ENCODE measurements at places on chromosomes 12 and 14.

GRCh38 chr14:39102265-39102968, 618 bp downstream of the SEC23A start:
- no peak for DNase-seq

GRCh38 chr12:73384592-73384991, 1112.4 kb downstream of the TRHDE start:
- no peak for DNase-seq

DNA sequence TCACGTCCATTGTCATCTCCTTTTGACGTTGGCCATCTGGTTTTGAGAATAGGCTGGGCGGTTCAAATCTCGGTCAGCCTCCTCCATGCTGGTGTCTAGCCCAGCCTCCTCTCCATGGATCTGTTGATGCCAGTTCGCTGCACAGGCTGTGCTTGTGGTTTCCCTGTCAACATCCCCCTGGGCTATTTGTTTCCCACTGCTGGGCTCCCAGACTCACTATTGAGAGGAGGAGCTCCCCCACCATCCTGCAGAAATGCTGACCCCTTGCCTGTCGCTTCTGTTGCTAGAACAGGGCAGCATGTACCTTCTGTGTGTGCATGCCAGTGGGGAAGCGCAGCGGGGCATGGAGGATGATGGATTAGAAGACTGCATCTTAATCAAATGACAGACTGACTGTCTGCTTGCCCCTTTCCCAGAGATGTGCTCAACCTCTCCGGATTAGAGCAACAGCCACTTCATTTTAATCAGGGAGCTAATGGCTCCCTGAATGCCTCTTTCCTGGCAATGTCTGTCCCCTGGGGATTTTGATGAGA, 170.5 kb downstream of the TSPAN9 start:
- no peak for DNase-seq

DNA sequence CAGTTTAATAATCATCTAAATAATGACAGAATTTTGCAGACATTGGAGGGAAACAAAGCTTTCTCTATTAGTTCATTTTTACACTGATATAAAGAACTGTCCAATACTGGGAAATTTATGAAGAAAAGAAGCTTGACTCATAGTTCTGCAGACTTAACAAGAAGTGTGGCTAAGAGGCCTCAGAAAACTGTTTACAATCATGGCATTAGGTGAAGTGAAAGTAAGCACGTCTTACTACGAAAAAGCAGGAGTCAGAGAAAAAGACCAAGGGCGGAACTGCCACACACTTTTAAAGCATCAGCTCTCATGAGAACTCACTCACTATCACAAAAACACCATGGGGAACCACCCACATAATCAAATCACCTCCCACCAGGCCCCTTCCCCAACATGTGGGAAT, 804.4 kb downstream of the FLRT2 start:
- DNase-seq, result no peak

GRCh38 chr14:86153480-86153879, 623.5 kb downstream of the FLRT2 start:
- DNase-seq, result no peak

- DNase-seq, result no peak
These were observed 294.3 kb downstream of the APAF1 start for GRCh38 chr12:98939350-98939749.

DNA sequence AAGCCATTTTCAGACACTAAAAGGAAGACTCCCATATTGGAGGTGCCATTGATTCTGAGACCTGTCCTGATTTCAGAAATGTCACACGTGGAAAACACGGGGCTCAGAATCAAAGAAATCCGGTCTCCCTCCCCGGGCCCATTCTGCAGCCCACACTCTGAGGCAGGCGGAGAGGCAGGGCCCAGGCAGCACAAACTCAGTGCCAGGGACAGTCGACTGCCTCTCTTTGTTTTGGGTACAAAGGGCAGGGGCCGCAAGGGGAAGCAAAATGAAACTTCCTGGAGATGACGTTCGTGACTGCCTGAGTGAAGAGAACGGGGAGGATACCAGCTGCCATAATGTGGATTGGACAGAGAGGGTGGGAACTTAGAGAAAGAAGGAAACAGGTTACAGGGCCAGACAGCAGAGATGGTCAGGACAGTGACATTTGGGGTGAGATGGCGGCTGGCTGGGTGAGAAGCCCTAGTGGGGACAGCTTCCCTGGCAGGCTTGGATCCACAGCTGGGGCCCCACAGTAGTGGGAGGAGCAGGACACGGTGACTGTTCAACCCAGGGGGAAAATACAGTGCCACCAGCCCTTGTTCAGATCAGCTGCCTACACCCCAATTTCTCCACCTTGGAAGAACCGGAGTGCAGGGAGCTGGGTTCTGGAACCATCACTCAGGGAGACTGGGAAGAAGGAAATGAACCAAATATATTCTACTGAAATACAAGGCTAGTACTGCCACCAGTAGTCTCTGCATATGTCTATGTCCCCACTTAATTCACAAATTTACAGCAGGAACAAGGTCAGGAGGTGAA, 8.1 kb downstream of the GAPDH start:
- no peak for DNase-seq

- DNase-seq, result no peak
These were observed 101.1 kb upstream of the BCL2L14 start for GRCh38 chr12:11969437-11970154.

DNA sequence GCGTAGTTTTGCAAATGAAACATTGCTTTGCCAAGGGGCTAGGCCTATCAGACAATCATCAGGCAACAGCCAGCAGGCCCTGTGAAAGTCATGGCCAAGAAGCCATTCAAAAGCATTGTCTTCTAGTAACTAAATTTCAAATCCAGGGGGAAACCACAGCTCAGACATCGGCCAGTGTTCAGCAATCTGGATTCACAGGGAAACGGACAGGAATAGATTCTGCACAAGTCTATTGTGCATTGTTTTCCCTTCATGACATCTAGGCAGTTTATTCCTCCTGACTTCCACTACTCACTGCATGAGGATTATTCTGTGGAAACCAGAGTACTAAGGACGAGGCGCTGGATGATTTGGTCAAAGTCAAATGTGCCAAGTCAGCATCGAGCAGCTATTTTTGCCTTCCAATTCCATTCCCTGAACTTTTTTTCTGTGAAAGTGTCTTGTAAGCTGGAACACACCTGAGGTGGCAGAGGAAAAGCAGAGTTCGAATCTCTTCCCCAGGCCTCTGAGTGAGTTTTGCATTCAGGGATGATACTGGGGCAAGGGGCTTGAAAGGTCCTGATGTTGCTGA, 75.4 kb downstream of the VCPKMT start:
- no peak for DNase-seq

DNA sequence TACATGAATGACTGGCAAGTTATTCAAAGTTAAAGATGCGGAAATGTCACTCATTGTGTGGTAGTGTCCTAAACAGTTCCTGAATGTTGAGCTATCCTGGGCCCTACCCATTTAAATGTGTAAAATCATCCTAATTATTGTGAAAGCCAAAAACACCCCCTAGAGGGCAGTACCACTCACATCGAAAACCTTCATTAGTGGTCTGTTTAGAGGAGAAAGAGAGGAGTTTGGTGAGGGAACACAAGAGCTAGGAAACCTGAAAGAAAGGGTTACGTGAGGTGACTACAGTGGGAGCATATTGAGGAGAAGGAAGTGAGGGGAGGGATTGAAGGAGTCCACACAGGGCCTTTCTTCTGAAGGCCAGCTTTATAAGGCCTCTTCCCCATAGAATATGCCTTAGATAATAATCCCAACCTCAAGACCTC, 2.5 kb upstream of the TEP1 start:
- DNase-seq, result peak; percentile 69

DNA sequence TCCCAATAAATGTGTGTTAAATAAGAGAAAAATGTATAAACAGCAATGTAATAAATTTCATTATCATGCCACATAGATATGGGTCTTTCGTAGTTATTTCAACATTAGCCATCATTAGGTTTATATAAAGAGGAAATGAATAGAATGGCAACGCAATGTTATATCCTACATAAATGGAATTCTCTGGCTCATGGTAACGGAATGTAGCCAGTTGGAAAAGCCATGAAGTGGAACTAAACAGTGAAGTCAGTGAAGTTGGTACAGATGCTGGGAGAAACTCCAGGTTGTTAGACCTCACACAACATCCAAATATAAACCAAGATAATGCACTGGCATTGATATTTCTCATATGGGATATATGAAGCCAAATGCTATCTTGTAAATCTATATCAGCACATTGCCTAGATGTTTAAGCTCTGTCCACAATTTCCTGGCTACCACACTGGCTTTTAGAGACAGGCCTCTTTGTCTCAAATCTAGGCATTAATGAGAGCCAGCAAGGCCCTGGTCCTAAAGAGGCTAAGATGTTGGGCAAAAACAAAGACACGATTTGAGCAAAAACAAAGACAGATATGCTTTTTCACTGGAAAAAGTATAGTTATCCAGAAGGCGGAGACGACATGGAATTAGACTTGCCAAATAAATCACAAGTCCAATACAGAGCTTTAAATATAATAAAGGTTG, 861.0 kb downstream of the RPS29 start:
- no peak for DNase-seq

DNA sequence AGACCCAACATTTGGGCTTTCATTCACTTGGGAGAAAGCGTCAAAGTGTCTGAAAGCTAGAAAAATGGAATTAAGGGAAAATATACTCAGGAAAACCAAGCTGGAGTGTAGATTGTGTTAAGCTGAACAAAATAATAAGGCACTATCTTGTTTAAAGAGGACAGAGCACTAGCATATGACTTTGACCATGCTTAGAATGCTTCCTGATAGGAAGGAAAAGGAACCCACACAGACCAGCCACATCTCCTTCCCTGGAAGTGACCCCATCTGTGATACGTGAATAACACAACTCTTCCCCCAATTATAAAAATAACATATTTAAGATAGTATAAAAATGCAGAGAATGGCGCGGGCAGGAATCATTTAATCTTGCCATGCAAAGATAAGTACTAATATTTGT, 94.7 kb upstream of the BCL2L14 start:
- no peak for DNase-seq

DNA sequence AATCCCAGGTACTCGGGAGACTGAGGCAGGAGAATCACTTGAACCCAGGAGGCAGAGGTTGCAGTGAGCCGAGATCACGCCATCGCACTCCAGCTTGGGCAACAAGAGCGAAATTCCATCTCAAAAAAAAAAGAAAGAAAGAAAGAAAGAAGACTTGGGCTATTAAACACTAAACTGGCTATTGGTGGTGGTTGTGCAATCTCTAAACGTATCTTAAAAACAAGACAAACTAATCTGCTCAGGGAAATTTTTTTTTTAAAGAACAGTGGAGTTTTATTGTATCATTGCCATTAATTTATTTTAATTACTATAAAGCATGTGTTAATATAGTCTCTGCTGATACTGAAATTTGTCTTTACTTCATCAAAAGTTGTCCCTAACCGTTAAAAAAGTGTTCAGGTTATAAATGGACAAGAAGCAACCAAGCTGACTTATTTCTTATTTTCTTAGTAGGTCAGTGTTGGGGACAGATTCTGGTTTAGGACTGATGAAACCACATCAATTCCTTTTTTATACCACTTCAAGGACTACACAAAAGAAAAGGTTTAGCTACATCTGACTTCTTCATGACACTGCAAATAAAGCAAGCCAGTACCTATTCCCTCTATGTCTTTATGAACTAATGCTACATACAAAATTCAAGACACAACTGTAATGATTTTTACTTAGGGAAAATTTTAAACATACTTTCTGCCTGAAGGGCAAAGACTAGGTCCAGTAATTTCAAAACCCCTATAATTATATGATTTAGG, 68.7 kb upstream of the KRAS start:
- no peak for DNase-seq

GRCh38 chr12:125684968-125685790, 619.9 kb downstream of the AACS start:
- DNase-seq, result no peak
